SK-N-MC (cell line): ENCODE measurements at places on chromosomes 12 and 14.

DNA sequence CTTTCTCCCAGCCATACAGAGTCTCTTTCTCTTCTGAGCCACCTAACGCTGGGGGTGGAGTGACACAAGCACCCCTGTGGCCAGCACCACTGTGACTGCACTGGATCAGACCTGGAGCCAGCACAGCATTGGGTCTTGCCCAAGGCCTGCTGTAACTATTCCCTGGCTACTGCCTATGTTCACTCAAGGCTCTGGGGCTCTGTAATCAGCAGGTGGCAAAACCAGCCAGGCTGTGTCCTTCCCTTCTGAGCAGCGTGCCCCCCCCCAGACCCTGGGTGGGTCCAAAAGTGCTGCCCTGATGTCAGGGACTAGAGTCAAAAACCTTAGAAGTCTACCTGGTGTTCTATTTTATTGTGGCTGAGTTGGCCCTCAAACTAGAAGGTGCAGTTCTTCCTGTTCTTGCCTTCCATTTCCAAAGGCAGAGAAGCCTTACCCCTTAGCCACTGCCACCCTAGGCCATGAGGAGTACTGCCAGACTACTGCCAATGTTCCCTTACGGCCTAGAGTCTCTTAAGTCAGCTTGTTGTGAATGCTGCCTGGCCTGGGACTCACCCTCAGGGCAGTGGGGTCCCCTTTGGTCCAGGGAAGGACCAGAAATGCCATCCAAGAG is 49.9 kb downstream of the PELI2 start:
- DNase-seq: no peak

GRCh38 chr12:112870267-112870980 is 36.3 kb upstream of the OAS1 start:
- no peak for DNase-seq

DNA sequence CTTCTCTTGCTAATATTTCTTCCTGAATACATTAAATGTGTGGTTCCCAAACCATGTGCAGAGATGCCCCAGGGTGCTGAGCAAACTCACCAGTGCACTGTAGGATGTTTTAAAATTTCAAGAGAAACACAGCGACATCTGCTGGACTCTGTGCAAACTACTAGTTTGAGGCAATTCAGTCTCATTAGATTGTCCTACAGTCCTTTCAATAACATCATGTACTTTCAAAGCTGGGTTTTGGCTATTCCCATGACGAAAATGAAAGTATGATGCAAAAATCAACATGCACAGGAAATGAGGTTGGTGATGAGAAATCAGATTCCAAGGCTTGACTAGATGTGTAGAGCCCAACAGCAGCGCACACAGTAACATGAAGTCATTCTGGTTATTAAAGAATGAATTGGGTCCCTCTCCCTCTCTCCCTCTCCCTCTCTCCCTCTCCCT is 66.3 kb downstream of the CLIP1 start:
- DNase-seq: peak; percentile 60

DNA sequence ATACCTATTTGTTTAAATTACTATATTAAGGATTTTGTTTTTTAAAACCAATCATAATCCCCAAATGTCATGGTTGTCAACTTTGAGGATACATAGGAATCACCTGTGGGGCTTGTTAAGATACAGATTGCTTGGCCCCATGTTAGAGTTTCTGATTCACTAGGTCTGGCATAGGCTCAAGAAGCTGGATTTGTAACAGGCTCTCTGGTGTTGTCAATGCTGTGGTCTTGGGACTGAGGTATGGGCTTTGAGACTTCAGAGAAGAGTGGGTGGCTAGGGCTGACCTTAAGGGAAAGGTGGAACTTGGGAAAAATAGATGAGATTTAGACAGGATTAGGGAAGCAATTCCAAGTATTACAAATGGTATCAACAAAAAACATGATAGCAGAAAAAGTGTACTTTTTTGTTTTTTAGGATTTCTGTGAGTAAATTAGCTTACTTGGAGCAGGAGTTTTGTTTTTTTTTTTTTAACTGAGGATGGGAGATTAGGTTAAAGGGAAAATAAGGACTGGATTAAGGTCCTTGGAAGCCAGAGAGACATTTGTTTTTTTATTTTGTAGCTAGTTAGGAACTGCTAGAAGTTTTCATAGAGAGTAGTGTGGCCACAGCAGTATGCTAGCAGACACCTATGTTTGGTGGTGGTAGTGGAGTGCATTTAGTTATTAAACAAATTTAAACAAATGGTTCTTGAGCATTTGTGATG is 88.6 kb downstream of the RAD51B start:
- no peak for DNase-seq

GRCh38 chr14:83614956-83615355 is 1915.0 kb upstream of the FLRT2 start:
- no peak for DNase-seq

GRCh38 chr12:90548595-90548994 is 406.4 kb downstream of the CCER1 start:
- no peak for DNase-seq
